ENCODE measurements at places on chromosomes 12 and 14.

- DNase-seq: no peak
These were observed 10.0 kb upstream of the IL26 start for GRCh38 chr12:68235576-68235975.

DNA sequence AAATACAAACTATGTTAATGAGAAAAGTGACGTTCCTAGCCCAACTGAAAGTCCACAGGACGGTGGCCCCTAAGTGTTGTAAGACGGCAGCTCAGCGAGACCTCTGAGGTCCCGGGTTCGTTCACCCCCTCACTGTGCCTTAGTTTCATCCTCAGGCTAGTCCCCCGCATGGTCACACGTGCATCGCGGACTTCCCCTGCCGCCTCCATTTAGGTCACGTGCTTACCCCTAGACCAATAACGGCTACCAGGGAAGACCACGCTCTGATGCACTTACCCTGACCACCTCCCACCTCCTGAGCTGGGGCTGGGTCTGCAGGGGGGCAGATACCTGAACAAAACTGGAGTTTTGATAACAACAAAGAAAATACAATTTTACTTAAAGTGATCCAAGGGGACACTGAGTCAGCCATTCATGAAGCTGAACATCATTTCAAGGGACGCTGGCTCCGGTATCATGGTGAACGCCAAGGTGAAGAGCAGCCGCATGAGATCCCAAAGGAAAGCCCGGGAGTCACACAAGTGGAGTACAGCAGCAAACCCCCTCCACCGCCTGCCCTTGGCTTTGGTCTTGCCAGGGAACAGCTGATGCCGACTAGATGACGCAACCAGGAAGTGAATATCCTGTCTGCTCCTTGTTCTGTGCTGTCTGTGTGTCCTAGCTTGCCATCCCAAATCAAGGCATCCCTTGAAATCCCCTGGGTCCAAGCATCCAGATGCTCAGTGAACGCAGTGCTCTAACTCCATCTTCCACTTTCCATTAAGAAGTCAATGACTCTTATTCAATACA, 274.1 kb downstream of the PCNX1 start:
- DNase-seq: no peak

- DNase-seq: no peak
These were observed 3.9 kb downstream of the SVOP start for GRCh38 chr12:109016978-109017377.

DNA sequence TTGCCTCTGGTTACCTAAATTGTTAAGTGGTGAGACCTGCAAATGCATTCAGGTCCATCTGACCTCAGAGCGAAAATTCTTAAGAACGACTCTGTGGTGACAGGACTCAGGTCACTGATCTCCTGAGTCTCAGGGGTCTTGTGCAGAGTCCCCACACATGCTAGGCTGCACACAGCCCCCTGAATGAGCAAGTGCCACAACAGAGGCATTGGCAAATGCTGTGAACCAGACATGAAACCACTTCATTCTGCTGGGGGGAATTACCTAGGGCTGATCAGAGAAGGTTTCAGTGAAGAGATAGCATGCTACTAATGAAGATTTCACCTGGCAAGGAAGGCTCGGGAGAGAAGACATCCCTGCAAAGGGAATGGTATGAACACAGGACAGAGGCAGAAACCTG, 281.6 kb downstream of the ITPR2 start:
- no peak for DNase-seq

- DNase-seq: no peak
These were observed 394.4 kb upstream of the STXBP6 start for GRCh38 chr14:25444381-25444780.

- no peak for DNase-seq
These were observed 41.5 kb downstream of the APAF1 start for GRCh38 chr12:98686603-98687002.

DNA sequence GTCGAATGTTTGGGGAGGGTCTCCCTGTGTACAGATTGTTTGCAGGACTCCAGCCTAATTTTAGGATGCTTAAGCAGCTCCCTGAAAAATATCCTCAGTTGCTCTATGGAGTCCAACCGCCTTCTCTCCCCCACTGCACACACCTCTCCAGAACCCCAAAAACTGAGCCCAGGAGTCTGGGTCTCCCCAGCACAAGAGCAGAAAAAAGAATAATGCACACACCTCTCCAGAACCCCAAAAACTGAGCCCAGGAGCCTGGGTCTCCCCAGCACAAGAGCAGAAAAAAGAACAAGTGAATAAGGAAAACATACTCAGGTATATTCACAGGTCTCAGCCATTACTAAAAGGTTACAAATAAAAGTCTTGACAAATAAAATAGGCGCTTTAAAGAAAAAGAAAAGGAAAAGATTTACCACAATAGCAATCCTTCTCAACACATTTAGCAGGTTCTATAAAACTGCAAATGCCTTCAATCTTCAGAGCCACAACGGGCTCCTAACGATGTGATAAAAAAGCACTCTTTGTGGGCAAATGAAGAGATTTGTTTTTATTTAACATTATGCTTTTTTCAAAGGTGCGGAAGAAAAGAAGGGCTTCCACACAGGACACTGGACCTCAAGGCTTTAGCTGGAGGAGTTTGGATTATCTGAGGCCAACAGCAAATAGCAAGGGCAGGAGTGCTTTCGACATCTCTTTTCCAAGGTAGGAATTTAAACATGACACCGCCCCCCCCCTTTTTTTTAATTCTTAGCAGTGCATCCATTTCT, 8.2 kb downstream of the BCL11B start:
- DNase-seq: no peak

- DNase-seq: no peak
These were observed 83.7 kb downstream of the NINJ2 start for GRCh38 chr12:579420-580110.

DNA sequence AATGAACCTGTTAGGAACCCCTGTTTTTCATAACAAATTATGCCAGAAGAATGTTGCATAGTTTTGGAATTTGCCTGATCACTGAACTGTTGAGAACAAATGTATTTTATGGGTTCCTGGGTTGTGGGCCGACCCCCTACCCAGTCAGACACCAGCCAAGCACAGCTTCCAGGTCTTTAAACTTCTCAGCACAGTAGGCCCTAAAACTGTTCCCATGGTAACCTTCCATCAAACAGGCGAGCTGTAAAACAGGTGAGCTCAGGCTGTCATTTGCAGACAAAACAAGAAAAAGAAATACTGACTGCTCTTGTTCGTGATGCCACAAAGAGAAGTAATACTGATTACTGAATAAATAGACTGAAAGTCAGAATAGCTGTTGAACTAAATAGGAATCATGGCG, 147.0 kb downstream of the PTPRO start:
- DNase-seq: no peak

GRCh38 chr14:104421892-104422828, 157.4 kb upstream of the C14orf180 start:
- DNase-seq: no peak

DNA sequence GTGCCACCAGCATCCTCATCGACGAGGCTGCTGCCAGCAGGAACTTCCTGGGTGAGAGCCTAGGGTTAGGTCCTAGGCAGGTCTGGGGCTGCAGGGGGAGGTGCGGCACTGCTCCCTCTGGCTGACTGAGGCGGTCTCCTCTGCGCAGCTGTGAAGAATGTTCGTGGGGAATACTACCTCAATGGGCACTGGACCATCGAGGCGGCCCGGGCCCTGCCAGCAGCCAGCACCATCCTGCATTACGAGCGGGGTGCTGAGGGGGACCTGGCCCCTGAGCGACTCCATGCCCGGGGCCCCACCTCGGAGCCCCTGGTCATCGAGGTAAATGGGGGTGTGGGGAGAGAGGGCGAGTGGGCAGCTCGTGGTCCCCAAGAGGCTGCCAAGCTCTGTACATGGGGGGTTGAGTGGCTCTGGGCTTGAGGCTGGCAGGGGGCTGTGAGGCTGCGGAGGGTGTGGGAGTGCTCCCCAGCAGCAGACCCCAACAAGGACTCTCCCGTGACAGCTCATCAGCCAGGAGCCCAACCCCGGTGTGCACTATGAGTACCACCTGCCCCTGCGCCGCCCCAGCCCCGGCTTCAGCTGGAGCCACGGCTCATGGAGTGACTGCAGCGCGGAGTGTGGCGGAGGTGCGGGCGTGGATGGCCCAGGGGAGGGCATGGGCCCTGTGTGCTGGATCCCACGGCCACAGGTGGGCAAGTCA, 14.4 kb downstream of the PAPLN start:
- DNase-seq: no peak

GRCh38 chr12:126389220-126389841, 1324.1 kb downstream of the AACS start:
- DNase-seq: no peak

GRCh38 chr12:108576660-108577234, 14.4 kb downstream of the ISCU start:
- no peak for DNase-seq

GRCh38 chr12:96368233-96368632, 32.0 kb downstream of the CDK17 start:
- DNase-seq: no peak

- DNase-seq: no peak
These were observed 390 bp downstream of the JKAMP start for GRCh38 chr14:59484639-59485175.

GRCh38 chr12:21907948-21908837, 33.0 kb downstream of the ABCC9 start:
- no peak for DNase-seq

GRCh38 chr12:89250636-89251035, 101.7 kb downstream of the DUSP6 start:
- DNase-seq: no peak

- no peak for DNase-seq
These were observed 29.6 kb upstream of the HDAC7 start for GRCh38 chr12:47849261-47849660.

Measured in left renal cortex interstitium (tissue), 4 donors.